Right renal cortex interstitium (tissue), 3 donors: ENCODE measurements at places on chromosomes 11 and 22.

DNA sequence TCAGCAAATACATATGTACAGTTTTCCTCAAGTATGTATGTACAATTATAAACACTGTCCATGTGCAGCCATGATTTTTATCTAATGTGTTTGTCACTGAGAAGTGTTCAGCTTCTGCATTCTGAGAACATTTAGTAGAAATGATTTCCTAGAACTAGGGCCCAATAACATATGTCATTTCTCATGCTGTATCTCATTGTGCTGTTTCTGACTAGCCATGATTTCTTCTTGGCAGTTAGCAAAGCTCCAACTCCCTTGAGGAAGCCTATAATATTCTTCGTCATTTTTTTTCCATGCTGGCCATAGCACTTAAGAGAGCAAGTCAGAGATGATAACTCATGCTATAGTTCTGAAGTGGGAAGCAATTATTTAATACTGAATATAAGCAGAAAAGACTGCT, 187.8 kb downstream of the DDX10 start:
- no peak for DNase-seq

- DNase-seq, result no peak
Observed at GRCh38 chr22:25403811-25404471, 160.5 kb upstream of the GRK3 start.

GRCh38 chr11:75084883-75085282, 11.8 kb downstream of the OR2AT4 start:
- no peak for DNase-seq

- no peak for DNase-seq
Observed at GRCh38 chr11:59849129-59849528, 3.8 kb upstream of the CBLIF start.

DNA sequence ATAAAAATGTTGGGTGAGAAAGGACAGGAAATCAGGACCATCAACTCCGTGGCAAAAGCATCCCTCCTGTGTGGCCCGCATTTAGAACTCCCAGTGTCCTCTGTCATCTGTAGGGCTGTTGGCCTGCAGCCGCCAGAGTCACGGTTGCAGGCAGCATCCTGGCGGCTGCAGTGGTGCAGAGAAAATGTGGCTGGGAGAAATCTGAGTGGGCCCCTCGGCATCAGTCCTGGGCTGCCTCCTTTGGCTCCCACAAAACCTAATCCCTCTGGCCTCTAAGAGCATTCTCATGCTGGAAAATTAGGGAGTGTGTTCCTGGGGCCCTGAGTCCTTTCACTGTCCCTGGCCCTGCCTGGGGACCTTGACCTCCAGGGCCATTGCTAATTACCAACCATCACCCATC, 121.9 kb downstream of the WT1 start:
- DNase-seq, result no peak

DNA sequence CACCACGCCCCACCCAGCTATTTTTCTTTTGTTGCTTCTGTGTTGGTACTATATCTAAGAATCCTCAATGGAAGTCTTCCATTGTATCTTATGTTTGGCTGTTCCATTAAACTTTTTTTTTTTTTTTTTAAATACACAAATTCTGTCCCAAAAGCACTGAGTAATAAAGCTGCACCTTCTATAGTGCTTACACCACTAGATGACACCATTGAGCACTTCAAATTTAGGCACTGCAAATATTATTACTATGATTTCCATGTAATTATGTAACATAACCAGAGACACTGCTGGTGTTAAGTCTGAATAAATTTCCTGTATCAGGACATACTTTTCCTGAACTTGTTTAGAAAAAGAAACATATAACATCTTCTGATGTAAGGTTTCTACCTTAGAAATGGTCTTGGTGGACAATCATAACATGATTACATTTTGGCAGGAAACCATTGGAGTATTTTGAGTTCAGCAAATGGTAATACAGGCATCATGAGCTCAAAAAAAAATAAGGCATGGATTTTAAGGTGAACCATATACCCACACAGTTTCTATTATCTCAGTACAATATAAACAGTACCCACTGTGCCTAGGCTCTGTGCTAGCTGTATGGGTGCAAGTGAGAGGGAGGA, 110.5 kb downstream of the ATG16L2 start:
- DNase-seq, result no peak
